Thyroid gland (tissue), 4 donors: ENCODE measurements at places on chromosomes 11 and 22.
A peak's percentile ranks its signal among the peaks of the same experiment; 100 is the strongest.

GRCh38 chr11:122796128-122796717, 42.1 kb upstream of the CRTAM start:
- DNase-seq, result peak; percentile 66

- DNase-seq, result no peak
Measured at GRCh38 chr22:38201371-38201710, 453 bp upstream of the MAFF start.

DNA sequence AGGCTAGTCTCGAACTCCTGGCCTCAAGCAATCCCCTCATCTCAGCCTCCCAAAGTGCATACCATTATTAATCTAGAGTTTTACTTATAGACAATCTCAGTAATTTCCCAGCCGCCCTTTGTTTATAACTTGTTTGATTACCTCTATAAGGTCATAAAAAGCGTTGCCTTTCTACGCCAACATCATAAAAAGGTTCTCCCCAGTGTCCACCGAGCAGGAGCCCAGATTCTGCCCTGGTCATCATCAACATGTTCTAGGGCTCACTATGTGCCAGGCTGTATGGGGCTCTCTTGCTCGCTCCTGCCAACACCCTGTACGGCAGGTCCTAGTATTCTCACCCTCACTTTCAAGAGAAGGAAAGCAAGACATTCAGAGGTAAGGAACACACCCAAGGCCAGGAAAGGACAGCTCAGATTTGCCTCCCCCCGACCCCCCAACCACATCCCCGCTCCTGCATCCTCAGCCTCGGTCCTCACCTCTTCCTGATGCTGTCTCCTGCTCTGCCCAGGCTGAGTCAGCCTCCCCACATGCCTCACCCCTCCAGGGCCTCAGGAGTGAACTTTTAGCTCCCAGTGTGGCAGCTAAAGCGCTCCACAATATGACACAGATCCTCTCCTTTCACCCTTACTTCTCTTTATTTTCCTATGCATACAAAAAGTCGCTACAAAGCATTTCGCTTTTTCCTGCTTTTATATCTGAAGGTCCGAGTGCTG, 14.3 kb downstream of the ARFGAP3 start:
- DNase-seq, result no peak

DNA sequence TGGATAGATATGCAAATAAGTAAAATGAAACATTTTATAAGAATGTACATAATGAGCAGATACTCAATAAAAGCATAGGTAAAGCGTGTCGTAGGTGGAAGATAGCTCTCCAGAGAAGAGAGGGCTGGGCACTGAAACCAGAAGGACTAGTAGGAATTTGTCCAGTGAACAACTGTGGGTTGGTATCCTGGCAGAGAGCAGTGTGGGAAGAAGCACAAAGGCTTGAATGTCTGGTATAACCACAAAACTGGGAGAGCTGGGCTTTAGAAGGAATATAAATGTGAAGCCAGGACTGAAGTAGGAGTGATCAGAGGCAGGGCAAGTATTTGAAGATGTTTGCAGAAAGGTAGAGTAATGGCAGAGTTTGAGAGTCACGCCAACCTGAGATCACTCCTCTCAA, 33.1 kb upstream of the CARD16 start:
- DNase-seq, result no peak

- DNase-seq, result no peak
Measured at GRCh38 chr11:112225753-112226061, 521 bp upstream of the PTS start.

- DNase-seq, result no peak
Measured at GRCh38 chr11:91513734-91514133, 710.9 kb upstream of the FAT3 start.

GRCh38 chr11:19669511-19669910, 43.1 kb upstream of the NAV2 start:
- DNase-seq, result no peak

DNA sequence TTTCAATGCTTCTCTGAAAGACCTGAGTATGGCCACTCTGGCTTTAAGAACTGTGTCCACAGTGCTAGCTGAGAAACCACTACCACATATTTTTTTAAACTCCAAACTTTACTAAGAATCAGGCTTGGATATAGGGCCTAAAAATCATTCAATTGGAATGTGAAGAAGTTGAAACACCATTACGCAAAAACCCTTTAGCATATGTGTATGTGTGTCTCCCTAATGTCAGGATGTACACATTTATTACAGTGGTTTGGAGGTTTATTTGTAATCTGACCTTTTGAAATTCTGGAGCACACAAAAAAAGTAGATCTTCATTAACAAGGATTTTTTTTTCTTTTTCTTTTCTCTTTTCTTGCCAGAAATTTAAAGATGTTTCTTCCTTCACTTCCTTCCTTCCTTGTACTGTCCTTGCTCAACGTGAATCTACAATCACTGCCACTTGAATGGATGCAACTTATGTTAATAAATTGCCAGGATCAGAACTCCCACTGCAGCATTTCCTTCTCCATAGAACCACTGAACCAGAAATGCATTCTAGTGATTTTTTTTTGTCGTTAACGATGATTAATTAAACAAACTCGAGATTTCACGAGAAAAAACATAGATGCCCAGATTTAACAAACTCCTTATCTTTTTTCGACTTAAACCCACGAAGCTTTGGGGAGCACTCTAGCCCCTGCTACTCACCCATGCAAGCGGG, 3.1 kb upstream of the ADM start:
- no peak for DNase-seq

- no peak for DNase-seq
Measured at GRCh38 chr11:61766353-61766841, 14.0 kb downstream of the MYRF start.

DNA sequence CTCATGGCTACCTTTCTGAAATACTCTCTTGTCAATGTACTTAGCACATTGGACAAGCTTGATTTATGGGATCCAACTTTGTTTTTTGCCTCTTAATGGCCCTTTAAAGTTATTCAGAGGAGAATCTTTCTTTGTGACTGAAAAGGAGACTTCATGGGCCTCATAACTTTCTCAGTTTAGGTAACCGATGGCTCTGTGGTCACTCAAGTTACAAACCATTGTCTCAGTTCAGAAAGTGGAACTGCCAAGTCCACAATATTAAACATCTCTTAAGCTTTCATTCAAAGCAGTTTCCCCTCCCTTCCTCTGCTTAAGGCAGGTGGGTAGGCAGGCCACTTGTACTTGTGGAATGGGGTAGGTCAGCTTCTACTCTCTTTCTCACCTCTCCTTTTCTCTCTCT, 12.3 kb upstream of the ARL14EP start:
- DNase-seq, result no peak

DNA sequence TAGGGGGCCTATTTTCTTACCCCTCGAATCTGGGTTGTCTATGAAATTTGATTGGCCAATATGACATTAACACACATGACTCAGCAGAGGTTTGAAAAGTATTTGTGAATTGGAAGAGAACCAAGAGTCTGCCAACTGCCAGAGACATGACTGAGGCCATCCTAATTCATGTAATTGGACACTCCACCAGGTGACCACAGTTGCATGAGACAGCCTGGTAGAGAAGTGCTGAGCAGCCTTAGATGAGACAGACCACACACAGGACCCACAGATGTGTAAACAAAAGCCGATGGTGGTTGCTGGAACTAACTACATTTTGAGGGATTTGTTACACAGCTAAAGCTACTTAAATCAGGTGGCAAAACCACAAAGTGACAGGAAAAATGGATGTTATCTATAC, 855 bp upstream of the MS4A5 start:
- no peak for DNase-seq

DNA sequence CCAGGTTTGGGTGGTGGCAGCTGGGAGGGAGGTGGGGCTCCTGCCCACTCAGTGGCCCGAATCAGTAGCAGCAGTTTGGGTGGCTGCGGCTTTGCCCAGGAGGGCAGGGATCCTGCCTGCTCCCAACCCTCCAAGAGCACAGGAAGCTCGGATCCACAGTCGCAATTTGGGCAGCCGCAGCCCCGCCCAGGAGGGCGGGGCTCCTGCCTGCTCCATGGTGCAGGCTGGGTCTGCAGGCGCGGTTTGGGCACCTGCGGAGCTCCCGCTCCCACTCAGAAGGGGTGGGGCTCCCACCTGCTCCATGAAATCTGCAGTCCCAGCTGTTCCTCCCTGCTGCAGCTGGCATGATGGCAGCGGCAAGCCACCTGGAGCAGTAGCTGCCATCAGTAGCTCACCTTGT, 38.1 kb upstream of the CALCB start:
- no peak for DNase-seq

GRCh38 chr11:57458410-57459163, 1.7 kb upstream of the RTN4RL2 start:
- DNase-seq, result peak; percentile 66

DNA sequence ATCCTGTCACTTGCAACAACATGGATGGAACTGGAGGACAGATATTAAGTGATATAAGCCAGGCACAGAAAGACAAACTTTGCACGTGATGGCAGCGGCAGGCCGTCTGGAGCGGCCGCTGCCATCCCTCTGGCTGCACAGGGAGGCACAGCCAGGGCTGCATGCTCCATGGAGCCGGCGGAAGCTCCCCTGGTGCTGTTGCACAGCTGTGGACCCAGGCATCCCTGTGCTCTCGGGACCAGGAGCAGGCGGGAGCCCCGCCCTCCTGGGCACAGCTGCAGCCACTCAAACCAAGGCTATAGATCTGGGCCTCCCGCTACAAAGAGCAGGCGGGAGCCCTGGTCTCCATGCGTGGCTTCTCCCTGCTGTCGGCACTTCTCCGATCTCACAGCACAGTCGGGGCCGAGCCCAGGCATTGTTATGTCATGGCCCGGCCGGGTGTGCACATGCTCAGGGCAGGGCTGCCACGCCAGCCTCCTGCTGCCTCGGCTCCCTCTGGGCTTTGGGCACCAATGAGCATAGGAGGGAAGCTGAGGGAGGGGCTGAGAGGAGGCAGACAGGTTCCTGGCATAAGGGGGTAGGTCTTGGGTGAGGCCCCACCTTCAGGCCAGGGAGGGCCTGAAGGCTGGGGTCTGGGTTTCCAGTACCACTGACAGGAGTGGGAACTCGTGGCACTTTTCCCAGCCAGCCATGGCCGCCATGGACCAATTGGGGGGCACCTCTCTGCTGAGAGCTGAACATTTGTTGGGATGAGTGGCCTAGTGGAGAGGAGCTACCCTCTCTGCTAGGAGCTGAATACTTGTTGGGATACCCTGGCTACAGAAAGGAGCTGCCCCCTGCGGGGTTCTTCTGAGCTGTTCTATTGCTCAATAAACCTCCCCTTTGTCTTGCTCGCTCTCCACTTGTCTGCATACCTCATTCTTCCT, 16.7 kb downstream of the RRP8 start:
- DNase-seq, result no peak

DNA sequence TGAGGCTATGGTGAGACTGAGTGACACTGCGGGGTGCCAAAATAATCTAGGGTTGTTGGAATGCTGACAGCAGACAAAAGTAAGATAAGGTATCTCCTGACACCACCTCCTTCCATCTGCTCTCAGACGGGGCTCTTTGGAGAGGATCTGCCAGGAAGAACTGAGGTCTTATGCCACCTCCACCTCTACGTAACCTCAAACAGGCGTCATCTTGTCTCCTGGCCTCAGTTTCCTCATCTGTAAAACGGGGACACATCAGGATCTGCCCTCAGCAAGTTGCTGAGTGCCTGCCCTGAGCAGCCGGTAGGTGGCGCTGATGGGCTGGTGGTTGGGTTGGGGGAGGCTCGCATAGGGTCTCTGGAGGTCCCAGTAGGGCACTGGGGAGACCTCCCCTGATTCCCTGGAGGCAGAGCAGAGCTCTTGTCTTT, 1.7 kb upstream of the MYEOV start:
- DNase-seq, result no peak

GRCh38 chr11:2220173-2220771, 48.7 kb upstream of the TH start:
- no peak for DNase-seq

- DNase-seq, result no peak
Measured at GRCh38 chr11:117510646-117511045, 183.0 kb downstream of the CEP164 start.

DNA sequence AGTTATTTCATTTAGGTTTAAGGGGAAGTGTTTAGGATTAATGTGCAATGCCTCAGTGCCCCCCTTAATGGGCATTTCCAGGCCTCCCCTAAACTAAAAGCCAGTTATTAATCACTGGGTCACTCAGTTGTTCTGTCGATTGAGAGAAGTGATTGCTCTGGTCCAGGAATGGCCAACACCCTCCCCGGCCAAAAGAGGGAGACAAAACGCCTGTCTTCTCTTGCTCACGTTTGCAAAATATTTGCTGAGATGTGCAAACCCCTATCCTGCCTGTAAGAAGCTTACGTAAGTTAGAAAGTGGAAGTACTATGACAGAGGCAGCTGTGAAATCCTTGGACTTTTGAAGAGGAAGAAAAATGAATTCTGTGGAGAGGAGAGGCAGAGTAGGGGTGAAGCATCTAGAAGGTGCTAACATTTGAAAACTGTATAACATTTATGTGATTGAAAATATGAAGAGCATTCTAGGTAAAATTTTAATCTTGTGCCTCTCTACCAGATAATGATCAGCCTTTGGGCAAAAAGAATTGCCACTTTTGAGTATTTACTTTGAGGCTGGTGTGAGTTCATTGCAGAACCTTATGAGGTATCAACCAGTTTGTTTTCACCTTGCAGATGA, 37.7 kb downstream of the NTM start:
- DNase-seq, result no peak

DNA sequence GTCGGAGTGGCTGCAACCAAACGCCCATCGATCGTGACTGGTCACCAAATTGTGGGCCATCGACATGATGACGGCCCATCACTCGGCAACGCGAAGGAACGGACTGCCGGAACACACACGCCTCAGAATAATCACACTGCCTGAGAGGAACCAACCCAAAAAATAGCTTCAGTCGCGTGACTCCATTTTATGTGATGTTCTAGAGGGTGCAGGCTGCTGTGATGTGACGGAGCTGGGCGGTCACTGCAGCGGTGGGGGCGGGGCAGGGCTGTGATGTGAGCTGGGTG, 174.6 kb downstream of the CTTN start:
- DNase-seq, result no peak

DNA sequence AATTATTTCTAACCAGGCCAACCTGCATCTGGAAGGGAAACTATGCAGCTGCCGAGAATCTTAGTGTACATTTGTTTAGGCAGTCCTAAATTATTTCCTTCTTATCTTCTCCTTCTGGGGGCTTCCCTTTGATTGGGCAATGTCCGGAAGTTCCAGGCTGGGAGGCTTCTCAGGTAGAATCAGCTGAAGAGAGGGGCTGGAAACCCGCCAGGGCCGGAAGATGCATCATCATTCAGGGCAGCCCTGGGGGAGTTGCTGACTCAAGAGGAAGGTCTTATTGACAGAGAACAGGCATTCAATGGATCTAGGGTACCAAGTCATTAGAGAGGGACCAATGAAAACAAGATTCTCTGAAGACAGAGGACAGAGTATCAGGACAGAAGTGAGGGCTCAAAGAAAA, 150.7 kb downstream of the BLID start:
- DNase-seq, result no peak

DNA sequence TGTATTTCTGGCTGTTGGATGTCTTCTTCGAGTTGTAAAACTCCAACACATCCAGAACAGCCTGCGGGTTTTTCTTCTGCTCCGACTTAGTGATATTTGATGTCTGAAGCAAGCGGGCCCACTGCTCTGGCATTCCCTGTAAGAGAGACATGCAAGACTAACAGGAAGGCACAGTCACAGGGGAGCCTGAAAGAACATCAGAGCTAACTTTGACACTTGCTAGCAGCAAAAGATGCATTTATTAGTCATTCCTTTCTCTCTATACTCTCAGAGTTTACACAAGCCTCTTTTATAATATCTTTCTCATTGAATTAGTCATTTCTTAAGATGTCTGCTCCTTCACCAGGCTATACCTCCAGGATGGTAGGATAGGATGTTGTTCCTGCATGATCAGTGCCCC, 77.8 kb upstream of the GDPD4 start:
- no peak for DNase-seq

GRCh38 chr22:48338793-48339705, 1488.6 kb downstream of the BRD1 start:
- no peak for DNase-seq
